Activated CD4-positive, alpha-beta T cell treated with anti-CD3 and anti-CD28 coated beads, Interleukin-2, amount 50 U/mL, for 1 hour (primary cell): ENCODE measurements at places on chromosomes 5 and 9.
A peak's percentile ranks its signal among the peaks of the same experiment; 100 is the strongest.

DNA sequence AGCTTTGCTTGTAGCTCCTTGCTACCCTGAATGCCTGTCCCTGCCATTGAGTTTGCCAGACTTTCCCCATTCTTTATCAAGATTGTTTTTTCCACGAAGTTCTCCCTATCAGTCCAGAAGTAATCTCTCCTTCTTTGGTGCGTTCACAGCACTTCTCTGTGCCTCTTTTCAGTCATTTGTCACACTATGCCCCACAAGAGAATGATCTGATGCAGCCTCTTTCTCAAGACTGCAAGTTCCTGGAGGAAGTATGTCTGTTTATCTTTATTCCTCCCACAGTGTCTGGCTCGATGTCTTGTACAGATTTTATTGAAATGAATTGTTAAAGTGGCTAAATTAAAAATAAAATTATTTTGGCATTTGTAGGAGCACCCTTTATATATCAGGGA lies 99.3 kb downstream of the CCDC192 start:
- no peak for DNase-seq

- no peak for DNase-seq
Measured at GRCh38 chr9:109600142-109600541, 102.0 kb upstream of the PTPN3 start.

DNA sequence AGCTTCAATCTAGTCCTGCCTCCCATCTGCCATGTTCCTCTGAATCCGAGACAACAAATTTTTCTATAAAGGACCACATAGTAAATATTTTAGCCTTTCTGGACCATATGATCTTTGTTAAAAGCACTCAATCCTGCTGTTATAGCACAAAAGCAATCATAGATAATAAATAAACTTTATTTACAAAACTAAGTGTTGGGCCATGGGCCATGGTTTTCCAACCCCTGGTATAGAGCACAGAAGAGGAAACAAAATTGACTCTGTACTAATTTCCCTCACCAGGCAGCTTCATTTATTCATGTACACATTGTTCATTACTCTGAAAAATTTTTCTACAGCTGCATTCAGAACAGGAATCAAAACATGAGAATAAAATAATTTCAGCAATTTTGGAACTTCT lies 288.9 kb downstream of the AGTPBP1 start:
- no peak for DNase-seq

GRCh38 chr9:3868012-3868411 lies 342.2 kb upstream of the RFX3 start:
- DNase-seq = no peak

DNA sequence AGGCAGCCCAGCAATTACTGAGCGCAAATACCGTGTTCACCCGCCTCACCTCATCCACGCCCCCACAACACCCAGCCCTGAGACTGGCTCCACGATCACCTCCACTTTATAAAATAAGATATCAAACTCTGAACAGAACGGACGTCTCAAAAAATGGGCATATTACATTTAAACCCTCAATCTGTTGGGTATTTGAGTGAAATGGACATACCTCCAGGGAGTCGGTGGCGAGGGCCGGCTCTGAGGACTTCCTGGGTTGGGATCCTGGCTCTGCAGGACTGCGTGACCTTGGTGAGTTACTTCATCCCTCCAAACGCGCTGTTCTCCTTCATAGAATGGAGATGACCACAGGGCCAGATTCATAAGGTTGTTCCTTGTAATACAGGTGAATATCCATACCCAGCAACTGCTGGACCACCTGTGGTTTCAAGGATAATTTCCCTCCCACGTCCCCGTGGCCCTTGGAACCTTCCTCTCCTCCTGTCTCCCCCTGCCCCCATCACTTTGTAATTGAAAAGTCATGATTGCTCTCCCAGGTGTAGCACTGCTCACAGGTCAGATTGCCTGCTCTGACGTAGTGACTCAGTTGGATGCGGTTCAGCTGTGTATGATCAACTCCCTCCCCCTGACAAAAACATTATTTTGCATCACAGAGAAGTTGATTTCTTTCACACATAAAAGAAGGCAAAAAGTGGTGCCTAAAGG lies 135.6 kb downstream of the KCNIP1 start:
- no peak for DNase-seq

- DNase-seq = no peak
Measured at GRCh38 chr5:111187079-111187478, 37.1 kb upstream of the CAMK4 start.

- DNase-seq = no peak
Measured at GRCh38 chr5:109652096-109652495, 37.6 kb upstream of the MAN2A1 start.

DNA sequence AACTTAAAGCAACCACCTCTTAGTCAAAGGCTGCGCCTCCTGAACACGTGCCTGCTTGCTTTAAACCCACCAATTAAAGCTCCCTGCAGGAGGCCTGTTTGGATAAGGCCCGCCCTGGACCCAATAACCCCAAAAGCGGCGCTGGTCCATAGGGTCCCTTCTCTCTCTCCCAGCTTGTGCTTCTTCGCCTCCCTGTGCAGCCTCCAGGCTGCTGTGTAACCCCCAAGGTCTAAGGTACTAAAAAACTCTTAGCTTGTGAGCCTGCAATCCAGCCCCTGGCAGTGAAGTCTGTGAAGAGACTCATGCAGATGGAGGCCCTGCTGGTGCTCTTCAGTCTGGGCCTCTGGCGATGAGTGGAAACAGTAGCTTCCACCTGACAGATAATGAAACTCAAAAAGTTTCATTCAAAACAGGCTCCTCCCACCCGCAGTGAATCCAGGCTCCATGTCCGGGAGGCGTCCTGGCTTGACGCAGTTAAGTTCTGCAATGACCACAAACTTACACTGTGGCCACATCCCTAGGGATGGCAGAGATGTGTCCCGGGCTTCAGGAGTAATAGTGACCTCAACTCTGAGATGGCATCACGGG lies 97.3 kb downstream of the PRRT1B start:
- no peak for DNase-seq

- peak; percentile 73 for DNase-seq
Measured at GRCh38 chr5:160506006-160507004, 84.7 kb downstream of the PTTG1 start.

DNA sequence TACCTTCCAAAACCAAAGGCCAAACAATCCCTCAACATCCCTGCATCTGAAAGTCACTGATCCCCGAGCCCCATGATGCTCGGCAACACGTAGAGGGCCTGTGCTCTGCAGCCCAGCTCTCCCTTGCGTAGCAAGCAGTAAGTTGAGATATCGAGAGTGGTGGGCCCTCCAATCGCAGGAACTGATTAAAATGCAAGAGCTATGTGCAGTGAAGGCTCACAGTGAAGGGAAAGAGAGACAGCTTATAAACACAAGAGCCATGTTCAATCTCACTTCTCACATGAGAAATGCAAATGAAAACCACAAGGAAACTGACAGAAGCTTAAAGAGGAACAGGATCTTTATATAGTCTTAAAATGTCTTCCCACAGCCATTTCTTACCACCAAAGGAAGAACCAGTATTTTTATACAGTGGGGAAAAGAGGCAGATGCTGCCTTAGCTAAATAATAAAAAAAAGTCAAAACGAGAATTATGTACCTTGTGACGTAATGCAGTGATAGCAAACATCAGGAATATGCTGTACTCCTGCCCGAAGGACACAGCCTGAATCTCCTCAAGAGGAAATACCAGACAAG lies 24.6 kb downstream of the TTF1 start:
- DNase-seq = no peak

- no peak for DNase-seq
Measured at GRCh38 chr5:19903611-19904010, 84.4 kb downstream of the CDH18 start.

DNA sequence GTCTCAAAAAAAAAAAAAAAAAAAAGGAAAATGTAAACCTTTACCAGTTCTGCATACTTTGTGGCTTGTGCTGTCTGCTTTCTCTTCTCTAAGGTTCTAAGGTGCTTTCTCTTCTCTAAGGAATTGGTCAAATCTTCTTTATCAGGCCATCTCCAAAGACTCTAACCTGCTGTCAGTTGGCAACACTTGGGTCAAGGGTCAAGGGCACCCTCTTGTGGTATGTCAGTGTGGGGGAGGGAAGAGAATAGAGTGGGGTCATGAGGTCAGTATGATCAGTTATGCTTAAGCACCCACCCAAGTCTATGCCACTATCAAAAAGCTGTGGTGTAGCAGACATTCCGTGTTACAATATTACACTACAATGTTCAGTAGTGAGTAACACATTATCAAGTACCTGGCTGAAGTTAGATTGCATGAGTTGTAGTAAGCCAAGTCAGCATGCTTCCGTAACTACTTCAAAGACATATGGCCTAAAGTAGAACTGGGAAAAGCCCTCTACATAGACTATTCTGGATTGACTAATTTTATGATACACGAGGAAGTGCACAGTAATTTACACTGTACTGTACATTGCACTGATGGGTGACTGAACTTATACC lies 25.0 kb upstream of the CCL28 start:
- no peak for DNase-seq

GRCh38 chr5:50501491-50502228 lies 60.6 kb upstream of the EMB start:
- DNase-seq = no peak

DNA sequence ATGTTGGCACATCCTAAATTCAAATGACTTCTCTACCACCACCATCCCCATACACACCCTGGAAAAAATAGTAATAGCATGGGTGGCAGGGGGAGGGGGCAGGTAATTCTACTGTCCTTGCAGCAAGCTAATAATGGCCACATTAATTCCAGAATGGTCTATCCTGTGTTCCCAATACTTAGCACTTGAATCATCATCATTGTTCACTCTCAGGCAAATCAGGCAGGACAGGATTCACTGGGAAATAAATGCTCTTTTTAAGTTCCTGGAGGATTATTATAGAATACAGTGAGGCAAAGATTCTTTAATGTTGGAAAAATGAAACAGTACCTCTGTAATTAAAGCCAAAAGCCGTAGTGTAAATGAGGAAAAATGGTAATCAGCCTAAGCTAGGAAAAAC lies 254.5 kb downstream of the ARRDC3 start:
- DNase-seq = no peak
